ENCODE measurements at places on chromosomes 1 and 21. TPM values are rescaled to one million over a fixed set of nuclear protein-coding genes. Genes with fewer than 3 reads are reported as not detected.

AGT gene
- not detected for total RNA-seq

VSIG8 gene
- 0.11 TPM for total RNA-seq

C1QTNF12 gene
- total RNA-seq = 1.1 TPM

ADAM30 gene
- total RNA-seq = not detected

REN gene
- not detected for total RNA-seq

SAMD13 gene
- 1.0 TPM for total RNA-seq

OR2T29 gene
- total RNA-seq = not detected

NTMT2 gene
- total RNA-seq = not detected

HOOK1 gene
- 15.2 TPM for total RNA-seq

All from activated CD4-positive, alpha-beta T cell treated with anti-CD3 and anti-CD28 coated beads for 36 hours (primary cell).